ENCODE measurements at places on chromosomes 13 and 19. TPM values are rescaled to one million over a fixed set of nuclear protein-coding genes. Genes with fewer than 3 reads are reported as not detected.

TM9SF2 gene
- total RNA-seq: 134 TPM

PTGIR gene
- total RNA-seq: not detected

SLC6A16 gene
- total RNA-seq: under 0.01 TPM

RUBCNL gene
- total RNA-seq: not detected

CASP14 gene
- total RNA-seq: 0.72 TPM

CCDC169 gene
- total RNA-seq: 0.24 TPM

ZNF320 gene
- total RNA-seq: 17.1 TPM

PODNL1 gene
- total RNA-seq: 0.21 TPM

COMP gene
- not detected for total RNA-seq

ATP4A gene
- not detected for total RNA-seq

Measured in tracheal epithelial cell (primary cell).